ENCODE measurements at places on chromosomes 5 and 9.

GRCh38 chr5:44267909-44268308, 121.3 kb downstream of the FGF10 start:
- DNase-seq, result no peak

- no peak for DNase-seq
Observed at GRCh38 chr9:33023661-33024060, 1.4 kb upstream of the DNAJA1 start.

- DNase-seq, result no peak
Observed at GRCh38 chr5:29131285-29131684, 2062.2 kb upstream of the CDH6 start.

GRCh38 chr5:169356811-169357210, 55.9 kb upstream of the SLIT3 start:
- no peak for DNase-seq

DNA sequence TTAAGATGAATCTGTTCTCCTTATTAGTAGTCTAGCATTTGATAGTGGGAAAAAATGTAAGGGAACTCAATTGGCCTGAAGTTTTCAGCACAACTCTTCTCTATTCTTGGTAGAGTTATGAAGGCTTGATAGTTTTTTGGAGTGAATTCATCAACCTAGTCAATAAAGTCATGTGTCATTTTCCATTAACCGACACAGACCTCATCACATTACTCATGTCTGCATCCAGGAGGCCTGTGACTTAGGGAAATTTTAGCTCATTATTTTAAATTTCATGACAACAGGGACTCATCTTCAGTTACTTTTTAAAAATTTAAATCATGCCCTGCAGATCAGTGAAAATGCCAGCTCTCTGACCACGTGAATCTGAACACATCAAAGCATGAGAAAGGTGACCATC, 63.3 kb downstream of the ADAMTS16 start:
- DNase-seq, result no peak

DNA sequence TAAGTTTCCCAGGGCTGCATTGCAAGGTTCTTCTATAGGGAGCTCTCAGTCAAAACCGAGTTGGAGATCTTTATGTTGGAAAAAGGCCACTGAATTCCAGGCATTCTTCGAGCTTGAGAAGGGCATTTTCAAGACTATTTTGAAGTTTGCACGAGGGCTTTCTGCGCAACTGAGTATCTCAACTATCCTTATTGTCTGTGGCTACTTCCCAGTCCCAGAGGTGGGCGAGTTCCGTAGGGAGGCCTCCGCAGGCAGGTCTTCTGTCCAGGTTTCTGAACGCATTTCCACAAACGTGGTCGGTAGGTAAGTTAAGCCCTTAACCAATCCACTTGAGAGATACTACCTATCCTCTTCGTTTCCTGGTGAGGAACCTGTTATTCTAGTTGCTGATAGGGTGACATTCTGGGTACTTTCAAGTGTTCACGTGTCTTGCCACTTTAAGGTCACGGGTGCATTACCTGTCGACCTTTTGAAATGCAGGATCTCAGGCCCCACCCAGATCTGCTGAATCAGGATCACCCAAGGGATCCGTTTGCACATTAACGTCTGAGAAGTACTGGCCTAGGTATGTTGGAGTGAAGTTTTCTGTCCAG, 51.4 kb upstream of the TJP2 start:
- DNase-seq, result no peak

- no peak for DNase-seq
Observed at GRCh38 chr5:95043234-95043633, 241.7 kb downstream of the MCTP1 start.

- DNase-seq, result no peak
Observed at GRCh38 chr5:18072600-18072999, 438.3 kb downstream of the TAF11L14 start.

DNA sequence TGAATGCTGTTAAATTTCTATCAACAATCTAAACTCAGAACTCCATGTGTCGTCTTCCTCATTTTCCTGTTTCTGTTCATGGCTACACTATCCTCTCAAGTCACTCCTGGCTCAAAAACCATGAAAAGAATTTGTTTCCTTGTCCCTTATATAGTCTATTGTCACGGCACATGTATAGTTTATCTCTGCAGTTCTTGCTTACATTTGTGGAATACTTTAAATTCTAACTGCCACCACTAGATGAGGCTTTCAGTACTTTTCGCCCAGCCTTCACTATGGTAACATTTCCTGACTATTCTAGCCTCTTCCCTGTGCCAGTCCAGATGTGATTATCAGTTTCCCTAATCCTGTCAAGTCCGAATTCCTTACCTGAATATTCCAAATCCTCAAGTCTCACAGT, 34.6 kb downstream of the PKD2L2 start:
- no peak for DNase-seq

DNA sequence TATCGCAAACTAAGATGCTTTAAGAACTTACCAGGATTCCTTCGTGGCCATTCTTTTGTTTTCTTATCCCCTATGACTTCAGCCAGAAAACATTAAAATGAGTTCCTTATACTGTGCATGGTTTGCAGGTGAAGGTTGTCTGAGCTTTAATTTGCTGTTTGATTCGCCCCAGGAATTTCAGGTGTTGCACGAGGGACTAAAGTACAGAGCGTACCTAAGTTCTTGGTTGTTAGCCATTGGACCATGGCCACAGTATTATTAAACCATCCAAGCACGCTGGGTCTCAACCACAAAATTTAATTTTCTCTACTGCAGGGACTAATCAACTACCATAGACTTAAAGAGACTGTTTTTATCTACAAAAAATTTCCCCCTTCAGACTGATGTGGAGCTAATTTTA, 208.4 kb upstream of the MPDZ start:
- no peak for DNase-seq

DNA sequence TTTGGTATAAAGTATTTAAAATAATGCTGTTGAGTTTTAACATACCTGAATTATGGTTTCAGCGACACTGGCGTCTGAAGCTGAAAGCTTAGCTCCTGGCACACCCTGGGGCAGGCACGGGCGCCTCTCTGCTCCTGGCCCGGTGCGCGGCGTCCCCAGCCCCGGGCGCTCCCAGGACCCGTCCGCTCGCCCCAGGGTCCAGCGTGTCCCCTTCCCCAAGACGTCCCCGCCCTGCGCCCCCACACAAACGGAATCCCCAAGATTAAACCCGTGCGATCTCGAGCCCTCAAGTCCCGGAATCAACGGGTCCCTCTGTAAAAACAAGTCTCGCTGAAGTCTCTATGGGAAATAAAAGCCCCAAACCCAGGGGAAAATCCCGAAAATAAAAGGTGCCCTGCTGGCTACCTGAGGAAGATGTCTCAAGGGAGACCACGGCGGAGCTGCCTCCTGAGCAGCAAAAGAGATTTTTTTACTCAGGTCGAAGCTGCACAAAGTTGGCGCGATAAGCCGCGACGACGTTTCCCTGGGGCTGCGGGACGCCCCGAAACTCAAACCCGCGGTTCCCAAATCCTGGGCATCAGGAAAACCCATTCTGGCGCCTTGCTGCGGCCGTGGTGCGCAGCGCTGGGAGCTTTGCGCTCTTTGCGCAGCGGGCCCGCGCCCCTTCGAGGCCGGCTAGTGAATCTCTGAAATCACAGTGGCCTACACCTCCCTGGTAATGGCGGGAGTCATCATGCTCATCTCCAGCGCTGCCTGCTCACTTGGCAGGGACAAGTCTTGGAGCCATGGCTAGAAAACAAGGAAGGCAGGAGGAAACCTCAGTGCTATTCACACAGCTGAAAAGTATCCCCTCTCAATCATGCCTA, 6.3 kb upstream of the IFNA8 start:
- DNase-seq, result no peak

DNA sequence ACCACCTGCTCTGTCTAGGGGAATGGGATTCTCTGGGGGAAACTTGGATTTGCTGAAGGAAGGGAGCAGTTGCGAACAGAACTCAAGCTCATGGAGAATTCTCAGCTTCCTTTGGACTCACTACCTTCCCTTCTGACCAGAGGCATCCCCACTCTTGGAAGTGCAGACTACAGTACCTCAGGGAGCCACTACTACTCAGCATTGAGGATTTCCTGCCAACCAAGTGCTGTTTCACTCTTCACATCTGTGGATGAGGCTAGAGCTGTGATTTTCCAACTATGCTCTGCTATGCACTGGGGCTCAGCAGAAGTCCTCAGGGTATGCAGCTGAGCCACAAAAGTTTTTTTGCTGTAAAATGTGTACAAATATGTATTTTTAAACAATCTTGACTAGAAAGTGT, 43.9 kb downstream of the MACROH2A1 start:
- no peak for DNase-seq

DNA sequence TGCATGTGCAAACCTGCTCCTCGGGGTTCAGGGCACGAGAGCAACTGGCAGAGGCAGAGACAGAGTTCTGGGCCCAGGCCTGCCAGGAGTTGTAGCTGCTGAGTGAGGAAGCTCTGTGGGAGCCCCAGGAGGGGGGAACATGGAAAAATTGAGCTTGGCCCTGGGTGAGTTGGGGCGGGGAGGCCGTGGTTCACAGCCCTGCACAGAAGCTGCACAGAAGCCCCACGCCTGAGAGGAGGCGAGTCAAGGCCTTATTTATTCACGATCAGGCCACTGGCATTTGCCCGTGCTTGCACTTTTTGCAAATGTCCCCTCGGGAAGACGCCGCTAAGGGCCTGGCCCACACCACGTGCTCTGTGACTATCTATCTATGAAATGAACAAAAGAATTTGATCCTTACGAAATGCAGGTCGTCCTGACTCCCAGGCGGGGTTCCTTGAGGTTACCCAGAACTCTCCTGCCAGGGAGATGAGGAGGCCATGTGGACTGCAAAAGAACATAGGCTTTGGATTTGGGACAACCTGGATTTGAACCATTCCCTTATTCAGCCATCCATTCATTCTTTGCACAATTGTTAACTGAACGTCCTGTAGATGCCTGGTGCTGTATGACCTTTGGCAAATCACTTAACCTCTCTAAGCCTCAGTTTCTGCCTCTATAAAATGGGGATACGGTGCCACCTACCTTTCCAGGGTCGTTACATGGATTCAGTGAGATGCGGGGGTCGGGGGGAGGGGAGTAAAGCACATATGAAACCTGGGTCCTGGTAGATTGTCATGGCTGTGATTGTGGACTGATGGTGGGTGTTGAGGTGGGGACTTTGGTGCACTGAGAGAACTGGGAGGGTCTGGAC, 17.9 kb downstream of the COL27A1 start:
- DNase-seq, result no peak

DNA sequence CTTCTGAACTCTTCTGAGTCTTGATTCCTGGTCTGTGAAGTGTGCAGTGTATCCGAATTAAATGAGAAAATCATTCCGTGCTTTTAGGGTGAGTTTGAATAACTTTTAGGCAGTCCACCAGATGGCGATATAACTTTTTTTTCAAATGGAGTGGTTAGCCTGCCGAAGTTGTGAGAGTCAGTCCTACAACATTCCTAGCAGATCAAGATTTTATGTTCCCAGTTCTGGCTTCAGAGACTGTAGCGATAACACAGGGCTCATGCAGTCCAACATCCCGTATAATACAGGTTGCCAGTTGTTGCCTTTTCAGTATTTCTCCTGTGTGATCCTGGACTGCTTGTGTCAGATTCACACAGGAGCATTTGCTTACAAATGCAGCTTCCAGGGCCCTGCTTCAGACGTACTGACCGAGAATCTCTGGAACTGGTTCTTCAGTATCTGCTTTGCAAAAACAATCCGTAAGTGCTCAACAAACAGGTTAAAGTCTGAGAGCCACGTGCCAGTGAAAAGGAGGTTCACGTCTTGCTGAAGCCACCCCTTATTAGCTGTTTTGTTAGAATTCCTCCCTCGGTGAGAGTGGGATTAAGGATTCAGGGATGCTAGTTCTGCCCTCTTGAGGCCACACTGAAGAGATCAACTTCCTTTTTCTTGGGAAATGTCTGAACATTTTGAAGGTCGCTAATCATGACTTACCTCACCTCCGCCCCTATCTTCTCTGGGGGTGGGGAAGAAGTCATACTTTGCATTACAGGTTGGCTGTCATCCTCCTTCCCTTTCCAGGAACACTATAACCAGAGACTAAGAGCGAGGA, 22.8 kb downstream of the SMIM3 start:
- no peak for DNase-seq

DNA sequence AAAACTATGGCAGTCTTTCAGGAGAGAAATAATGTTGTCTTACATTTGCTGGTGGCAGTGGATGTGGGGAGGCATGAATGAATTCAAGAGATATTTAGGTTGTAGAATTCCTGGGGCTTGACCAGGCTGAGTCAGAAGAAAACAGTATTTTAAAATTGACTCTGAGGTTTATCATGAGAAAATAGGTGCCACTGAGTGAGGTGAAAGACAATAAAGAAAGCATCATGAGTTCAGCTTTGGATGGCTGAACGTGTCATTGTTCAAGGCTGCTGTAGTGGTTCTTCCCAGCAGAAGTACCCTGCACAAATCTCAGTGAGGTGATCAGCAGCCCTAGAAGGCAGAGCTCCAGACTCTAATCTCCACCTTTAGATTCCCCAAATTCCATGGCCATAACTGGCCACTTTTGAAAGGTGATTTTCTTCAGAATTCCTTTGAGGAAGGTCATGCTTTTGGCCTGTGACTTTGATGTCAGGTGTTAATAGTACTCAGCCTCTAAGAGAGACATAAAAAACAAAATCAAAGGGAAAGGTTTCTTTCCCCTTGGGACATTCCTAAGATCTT, 395.4 kb downstream of the NTRK2 start:
- DNase-seq, result no peak

DNA sequence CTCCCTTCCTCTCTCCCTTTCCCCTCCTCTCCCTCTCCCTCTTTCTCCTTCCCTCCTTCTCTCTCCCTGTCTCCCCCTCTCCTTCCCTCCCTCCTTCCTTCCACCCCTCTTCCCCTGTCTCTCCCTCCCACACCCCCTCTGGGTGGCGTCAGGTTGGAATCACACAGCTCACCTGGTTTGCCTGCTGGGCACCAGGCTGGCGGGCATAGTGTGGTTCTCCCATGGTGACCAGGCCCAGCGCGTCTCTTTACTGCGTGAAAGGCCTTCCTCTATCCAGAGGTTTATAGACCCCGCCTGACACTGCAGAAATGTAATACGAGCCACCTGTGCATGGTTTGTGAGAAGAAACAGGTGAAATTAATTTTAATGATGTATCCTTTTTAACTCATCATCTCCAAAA, 76.2 kb downstream of the MRPL36 start:
- DNase-seq, result no peak

DNA sequence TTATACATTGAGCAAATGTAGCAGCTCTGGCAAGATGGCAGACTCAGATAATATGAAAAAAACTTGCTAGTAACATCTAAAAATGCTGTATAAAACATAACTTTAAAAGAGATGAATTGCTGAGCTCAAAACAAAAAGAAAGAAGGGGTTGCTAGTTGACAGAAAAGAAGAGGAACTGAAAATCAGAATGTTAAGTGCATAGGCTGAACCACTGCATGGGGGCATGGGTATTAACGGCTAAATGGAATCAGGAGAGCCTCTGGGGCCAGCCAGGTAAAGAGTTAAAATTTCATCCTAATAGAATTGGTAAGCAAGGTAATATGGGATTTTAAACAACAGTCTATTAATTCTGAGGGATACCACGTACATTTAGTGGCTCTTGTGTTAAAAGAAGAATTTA, 146.8 kb downstream of the SMC2 start:
- DNase-seq, result no peak

- DNase-seq, result no peak
Observed at GRCh38 chr5:33321026-33321425, 119.7 kb upstream of the TARS1 start.

DNA sequence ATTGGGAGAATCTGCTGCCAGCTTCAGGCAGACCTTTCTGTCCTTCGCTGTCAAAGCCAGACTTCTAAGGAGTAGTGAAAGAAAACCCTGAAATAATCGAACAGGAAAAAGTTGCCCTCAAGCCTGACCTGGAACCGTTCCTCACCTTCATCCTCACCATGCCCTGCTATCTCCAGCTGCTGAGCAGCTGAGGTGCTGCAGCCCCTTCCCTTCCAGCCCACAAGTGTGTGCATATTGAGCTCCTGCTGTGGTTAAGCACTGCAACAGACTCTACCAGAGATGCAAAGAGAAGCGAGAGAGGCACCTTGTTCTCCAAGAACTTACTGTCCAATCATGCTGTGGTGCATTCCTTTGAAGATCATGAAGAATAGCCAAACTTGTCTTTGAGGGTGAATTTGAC, 18.9 kb downstream of the BHMT2 start:
- no peak for DNase-seq

Data from activated T-cell treated with anti-CD3 and anti-CD28 coated beads for 24 hours (primary cell).